Right renal cortex interstitium (tissue), 3 donors: ENCODE measurements at places on chromosomes 12 and 14.

DNA sequence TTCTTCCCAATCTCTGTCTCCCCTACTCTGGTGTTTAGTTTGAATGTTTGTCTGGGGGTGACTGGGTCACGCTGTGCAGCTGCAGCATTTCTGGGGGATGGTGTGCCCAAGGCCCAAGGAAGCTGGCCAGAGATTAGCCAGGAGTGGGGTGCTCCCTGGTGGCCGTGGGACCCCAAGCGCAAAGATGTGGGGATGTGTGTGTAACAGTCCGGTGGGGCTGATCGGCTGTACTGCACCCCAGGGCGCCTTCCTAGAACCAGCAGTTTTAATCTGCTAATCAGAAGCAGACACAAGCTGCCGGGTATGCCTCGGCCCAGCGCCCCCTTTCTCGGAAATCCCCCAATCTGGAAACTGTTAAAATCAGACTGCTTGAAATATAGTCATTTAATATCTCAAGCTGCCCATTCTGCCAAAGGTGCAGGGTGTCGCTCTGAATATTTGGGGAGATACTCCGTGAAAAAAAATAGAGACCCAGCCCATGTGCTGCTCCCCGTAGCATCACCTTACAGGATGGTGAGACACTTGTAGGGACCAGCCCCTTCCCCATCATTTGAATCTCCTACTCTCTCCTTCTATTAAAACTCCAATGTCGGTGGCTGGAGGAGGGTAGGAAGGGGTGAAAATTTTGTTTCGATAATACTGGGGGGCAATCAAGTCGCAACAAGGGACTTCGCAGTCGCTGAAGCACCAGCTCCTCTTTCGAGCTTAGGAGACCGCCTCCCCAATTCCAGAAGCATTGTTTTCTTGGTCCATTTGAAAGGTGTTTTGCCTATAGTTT lies 4.3 kb downstream of the HOXC9 start:
- no peak for DNase-seq

DNA sequence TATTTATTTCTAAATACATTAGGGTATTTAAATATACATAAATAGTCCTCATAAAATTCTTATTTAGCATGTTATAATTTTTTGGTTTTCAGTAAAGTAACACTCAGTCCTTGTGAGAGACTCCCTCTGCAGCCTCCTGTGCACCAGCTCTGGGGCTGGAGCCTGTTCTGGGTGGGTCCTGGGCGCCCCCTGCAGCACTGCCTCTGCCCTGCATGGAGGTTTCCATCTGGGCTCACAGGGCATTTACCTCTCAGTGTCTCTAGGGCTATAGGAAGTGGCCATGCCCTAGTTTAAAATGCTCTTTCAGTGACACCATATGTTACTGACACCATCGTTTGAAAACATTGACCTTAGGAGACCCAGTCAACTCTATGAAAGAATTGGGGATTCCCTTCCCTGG lies 1155.2 kb downstream of the TMEM121 start:
- no peak for DNase-seq

DNA sequence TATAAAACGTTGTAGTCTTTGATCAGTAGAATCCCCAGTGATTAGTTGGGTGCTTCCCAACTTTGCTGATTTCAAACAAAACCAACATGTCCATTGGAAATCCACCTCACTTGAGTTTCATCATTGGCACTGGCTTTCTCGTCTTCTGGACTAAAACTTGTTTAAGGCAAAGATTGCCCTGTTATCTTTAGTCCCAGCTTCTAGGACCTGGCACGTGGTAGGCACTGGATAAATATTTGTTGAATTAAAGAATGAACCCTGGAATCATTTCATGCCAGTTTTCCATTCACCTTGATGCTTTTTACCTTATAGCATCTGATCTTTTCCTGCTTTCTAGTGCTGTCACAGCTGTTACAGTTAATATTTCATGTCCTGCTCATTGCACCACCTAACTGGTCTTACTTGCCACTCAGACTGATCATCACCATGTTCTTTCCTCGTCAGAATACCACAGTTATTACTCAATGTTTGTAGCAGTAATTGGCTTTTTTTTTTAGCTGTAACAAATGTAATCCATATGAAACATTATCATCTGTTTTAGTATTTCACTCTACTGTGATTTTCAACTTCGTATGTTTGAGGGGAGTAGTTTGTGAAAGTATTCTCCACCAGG lies 7.3 kb upstream of the C12orf50 start:
- DNase-seq = no peak

GRCh38 chr12:118842866-118843265 lies 138.5 kb upstream of the SRRM4 start:
- no peak for DNase-seq

GRCh38 chr14:89399594-89400068 lies 17.4 kb downstream of the FOXN3 start:
- DNase-seq = peak; percentile 66

DNA sequence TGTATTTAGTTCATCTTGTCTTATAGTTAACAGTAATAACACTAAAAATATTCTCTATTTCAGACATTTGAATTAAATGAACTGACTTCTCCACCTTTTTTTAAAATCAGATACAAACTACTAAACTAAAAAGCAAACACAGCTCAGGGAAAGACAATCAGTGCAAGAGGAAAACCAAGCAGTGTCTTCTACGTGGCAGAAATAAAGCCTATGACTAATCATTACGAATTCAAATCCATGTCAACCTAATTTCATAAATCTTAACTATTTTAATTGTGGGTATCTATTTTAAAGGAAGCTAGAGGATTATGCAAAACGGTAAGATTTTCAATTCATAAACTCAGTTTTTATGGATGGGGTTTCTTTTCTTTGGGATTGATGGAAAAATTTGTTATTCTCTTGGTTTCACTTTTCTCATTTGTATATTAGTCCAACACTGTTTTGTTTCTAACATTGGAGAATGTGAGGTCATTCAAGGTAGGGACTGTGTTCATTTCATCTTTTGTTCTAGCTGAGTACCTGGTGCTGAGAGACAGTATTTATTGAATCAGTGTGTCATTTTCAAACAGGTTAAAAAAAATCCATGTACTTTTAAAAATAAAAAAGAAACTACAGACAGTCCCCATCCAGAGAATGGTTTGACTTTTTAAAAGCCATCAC lies 12.8 kb upstream of the PALS1 start:
- DNase-seq = no peak

DNA sequence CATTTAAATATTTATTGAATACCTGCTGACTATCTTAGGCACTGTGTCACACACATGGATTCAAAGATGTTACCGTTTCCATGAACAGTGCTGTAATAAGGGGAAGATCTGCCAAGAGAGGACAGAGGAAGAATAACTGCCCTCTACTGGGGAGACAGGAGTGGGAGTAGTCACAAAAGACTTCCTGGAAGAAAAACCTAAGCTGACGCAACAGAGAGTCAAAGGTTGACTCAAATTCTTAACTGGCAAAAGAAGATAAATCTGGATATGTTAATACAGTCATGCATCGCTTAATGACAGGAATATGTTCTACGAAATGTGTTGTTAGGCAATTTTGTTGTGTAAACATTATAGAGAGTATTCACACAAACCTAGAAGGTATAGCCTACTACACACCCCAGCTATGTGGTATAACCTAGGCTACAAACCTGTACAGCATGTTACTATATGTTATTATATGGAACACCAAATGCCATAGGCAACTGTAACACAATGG lies 51.5 kb downstream of the DCAF5 start:
- DNase-seq = no peak

DNA sequence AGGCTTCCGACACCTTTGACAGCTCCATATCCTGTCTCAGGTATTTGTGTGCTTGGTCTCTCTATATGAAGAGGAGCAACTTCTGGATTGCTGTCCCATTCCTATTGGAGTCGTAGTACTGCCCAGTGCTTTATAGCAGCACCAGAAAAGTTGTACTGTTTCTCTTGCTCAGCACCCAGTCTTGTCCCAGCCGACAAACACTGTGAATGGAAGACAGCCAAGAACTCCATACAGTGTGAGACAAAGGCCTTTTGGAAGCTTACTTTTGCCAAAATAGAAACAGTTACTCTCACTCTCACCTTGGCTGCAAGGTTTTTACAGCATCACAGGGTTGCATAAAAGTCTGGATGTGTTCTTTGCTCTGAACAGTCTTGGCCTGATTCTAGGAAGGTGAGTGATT lies 105.3 kb downstream of the TGFB3 start:
- DNase-seq = no peak

DNA sequence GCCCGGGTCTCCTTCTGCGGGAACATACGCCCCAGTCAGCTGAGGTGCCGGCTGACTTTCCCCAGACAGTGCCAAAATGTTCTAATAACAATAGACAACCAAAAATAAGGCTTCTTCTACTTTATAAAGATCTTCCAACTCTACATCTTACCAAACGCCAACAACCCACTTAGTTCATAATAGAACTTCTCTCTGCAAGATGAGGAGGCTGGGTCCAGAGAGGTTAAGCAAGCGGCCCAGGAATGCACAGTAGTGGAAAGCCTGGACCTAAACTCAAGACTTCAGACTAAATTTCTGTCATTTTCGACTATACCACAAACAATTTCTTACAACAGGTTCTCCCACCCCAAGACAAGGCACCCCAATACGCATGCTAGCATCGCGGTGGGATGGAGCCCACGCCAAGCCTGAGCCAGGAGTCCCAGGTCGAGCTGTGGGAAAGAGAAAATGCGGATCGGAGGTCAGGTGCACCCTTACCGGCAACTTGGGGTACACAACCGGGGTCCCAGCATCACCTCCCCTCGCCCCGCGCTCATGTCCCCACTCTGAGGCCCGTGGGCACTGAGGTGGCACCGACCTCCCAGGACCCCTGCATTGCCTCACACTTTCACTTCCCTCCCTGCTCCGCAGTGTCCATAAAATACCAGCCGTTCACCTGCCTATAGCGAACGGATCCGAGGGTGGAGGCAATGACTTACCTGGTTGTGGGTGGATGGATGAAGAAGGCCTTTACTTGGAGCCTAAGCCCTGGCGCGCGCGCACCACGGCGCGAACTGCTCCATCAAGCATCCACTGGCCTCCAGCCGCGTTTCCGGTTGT lies 42.1 kb upstream of the TBX5 start:
- no peak for DNase-seq

DNA sequence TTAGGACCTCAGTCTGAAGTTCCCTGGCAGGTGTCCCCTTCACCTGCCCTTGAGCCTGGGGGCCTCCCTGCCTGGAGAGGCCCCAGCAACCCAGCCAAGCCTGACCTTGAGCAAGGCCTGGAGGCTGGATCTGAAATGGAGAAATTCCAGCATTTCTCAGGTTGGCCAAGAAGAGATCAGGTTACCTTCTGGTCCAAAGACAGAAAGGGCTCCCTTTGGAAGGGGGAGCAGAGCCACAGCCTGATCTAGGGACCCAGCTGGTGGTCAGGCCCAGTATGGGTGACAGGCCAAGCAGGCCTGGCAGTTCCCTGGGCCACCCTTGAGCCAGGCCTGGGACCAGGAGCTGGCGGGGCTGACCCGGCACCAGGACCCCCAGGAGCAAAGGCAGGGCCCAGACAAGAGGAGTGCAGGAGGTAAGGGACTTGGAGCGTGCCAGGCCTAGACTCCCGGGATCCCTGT lies 82.8 kb downstream of the TNFAIP2 start:
- no peak for DNase-seq

- no peak for DNase-seq
These were observed 180.4 kb upstream of the ATP2B1 start for GRCh38 chr12:89889062-89889461.

DNA sequence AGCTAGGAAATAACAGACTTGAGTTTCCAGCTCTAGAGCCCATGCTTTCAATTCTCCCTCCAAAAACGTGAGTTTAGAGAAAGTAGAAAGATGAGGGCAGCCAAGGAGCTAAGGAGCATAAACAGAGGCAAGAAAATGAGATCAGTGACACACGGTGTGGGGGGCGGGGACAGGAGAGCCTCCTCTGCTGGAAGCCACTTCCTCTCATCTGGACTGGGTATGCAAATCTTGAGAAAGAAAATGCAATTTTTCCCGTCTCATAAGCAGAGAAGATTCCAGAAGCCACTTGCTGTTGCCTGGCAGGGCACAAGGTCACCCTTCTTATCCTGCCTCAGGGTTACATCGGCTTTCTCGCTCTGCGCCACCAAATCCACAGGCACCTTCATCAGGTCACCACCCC lies 6.0 kb downstream of the OR10P1 start:
- no peak for DNase-seq

- DNase-seq = no peak
These were observed 39.8 kb downstream of the CBX5 start for GRCh38 chr12:54240129-54240528.

DNA sequence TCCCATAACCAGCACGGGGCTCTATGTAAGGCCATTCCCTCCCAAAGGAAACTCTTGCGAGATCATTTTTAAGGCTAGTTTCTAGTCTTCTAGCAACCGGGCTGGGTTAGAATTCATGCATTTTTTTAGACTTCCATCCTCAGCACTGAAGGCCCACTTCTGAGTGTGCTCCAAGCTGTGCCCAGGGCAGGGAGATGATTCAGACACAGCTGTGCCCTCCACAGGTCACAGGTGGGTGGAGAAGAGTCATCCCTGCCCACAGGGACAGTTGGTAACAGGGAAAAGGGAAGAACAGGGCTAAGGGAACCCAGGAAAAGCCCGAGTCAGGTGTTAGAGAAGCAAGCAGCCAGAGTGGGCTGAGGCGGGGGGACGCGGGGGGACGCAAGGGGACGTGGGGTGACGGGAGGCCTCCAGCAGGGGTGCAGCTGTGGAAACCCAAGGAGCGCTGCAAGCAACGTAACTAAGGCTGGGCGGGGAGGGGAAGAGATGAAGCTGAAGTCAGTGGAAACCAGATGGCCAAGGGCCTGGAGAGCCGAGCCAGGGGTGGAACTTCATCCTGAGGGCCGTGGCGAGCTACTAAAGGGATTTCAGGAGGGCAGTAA lies 27.2 kb upstream of the PPP2R5C start:
- DNase-seq = no peak

- DNase-seq = no peak
These were observed 142.7 kb downstream of the RAD51B start for GRCh38 chr14:67962215-67962644.

GRCh38 chr14:76268700-76269099 lies 107.2 kb upstream of the ESRRB start:
- no peak for DNase-seq

DNA sequence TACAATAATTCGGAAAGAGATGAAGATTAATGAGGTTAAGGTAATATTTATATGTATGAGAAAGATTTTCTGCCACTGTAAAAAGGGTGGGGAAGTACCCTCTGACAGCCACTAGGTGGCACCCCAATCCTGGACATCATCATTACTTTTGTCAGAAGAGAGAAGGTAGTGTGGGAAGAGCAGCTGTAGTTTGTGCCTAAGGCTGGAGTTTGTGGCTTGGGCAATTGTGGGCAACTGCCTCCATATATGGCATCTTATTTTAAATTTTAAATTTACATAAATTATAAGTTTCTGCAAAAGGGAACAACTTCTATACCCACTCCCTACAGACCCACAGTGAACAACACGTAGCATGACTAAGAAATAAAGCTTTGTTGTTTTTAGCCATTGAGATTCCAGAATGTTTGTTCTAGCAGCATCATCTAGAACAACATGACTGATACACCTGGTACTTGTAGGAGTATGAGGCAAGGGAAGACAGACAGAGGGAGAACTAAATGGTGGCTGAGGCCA lies 34.4 kb upstream of the SYCP3 start:
- DNase-seq = peak; percentile 23

GRCh38 chr12:46304070-46304469 lies 35.2 kb upstream of the SLC38A1 start:
- no peak for DNase-seq

- no peak for DNase-seq
These were observed 250.9 kb upstream of the FOXN3 start for GRCh38 chr14:89667983-89668382.

- no peak for DNase-seq
These were observed 337.0 kb downstream of the FSCB start for GRCh38 chr14:44170101-44170500.
